Suppressor macrophage (primary cell): ENCODE measurements at places on chromosomes 5 and 9.
A peak's percentile ranks its signal among the peaks of the same experiment; 100 is the strongest.

DNA sequence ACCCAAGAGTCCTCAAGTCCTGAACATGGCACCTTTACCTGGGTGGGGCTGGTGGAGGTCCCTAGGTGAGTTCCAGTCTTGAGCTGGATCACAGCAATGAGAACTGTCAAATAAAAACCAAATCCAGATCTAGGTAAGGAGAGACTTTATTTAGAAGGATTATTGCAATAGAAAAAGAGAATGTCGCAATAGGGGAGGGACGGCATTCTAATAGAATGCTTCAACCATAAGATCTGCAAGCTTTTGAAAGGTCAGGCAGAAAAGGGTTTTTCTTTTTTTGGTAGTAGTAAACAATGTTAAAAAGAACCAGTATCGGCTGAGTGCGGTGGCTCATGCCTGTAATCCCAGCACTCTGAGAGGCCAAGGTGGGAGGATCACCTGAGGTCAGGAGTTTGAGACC is 5.2 kb upstream of the GCNT1 start:
- DNase-seq: peak; percentile 17

DNA sequence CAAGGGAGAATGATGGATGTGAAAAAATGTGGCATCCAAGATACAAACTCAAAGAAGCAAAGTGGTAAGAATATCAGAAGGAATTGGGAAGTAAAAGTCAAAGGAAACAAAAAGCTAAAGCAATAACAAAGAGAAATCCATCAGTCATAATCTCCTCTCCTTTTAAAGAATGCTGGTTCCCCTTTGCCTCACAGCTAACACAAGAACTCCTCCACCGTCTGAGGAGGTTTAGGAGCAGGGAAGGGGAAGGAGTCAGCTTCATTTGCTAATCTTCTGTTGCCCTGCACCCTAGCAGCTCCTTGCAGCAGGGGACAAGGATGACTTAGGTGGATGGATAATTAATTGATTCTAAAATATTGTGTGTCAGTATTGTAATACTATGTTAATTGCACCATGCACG is 16.4 kb downstream of the CD274 start:
- peak; percentile 70 for DNase-seq

DNA sequence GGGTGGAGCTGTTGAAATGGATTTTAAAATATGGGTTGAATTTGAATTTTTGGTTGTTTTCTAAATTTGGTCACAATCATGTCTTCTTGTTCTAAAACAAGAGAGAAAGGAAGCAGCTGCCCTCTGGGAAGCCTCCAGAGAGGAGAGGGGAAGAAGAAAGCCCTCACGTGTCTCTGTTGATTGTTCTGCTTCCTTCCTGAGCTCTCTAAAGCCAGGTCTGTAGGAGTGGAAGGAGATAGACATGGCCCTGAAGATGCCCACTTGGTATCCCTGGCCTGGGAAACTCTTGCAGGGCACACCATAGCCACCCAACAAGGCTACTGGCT is 59.6 kb downstream of the GALNT12 start:
- peak; percentile 68 for DNase-seq

DNA sequence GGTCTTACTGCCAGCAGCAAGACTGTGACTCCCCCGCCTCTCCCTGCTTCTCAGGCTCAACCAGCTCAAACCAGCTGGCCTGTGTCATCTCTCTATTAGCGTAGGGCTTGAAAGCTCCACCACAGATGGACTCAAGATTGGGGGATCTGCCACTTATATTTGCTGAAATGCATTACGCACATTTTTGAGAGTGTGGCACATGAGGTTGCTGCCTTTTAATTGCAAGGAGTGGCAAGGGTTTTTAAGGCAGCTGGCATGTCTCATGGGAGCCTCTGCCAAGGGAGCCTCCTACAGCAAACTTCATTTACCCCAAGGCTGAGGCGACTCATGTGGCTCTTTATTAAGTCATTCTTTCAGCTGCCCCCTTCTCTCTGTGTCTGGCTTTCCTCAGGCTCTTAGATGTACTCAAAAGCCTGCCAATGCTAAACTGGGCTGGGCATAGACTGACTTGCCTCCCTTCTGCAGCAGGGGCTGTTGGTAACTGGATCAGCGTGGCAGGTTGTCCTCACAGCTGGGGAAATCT is 219.3 kb downstream of the SMARCA2 start:
- no peak for DNase-seq

- DNase-seq: no peak
Observed at GRCh38 chr5:1983919-1984695, 101.4 kb upstream of the IRX4 start.

DNA sequence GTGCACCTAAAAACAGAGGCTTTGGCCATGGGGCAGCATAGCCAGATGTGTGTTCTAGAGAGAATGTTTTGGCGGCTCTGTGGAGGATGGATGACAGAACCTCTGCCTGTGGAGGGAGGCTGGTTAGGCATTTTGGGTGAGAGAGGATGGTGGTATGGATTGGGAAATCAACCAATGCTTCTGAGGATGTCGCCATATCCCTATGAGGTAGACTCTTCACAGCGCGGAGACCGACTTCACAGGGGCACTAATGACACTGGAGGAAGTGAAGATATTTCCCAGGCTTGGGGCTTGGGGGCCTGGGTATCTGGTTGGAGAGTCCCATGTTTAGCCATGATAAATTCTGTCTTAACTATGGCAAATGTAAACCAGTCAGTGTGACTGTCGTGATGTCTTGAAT is 140.6 kb upstream of the KLF4 start:
- peak; percentile 26 for DNase-seq

DNA sequence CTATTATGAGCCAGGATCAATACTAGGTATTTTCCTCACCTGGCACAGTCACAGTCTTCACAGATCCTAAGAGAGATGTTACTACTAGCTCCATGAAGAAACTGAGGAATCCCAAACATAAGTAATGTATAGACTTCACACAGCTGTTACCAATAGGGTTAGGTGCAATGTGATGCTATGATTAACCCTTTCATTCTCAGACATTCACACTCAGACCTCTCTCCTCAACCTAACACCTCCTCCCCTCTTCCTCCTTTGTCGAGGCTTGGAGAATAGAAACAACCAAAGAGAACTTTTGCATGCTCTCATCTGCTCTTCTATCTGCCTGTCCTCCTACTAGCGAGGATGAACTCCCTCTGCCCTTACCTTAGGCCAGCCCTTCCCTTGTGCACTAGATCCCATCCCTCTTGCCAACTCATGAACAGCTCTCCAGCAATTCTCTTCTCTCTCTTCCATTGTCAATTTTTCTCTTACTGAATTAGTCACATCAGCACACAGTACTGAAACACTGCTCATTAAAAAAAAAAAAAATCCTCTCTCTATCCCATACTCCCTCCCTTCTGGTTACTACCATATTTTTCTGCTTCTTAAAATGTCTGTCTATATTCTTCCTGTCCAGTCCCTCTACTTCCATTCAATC is 47.7 kb downstream of the MAPKAP1 start:
- no peak for DNase-seq

GRCh38 chr9:132078699-132079356 is 839 bp downstream of the MED27 start:
- peak; percentile 36 for DNase-seq

DNA sequence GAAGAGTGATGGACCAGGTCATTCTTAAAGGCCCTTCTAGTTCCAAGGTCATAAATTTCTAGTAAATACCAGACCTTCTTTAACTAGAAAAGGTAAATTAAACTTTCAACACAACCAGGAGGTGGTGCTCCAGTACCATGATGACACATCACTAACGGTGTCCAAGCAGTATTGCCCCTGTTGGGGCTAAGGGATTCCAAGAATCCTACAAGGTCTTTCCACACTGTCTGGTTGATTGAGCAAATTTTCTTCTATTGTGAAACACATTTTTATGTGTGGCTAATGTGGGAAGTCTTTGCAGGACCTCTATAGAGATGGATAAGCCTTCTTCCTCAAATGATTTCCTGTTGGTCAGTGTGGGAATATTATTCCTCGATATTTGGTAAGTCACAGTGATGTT is 459.6 kb upstream of the PAPPA start:
- no peak for DNase-seq

DNA sequence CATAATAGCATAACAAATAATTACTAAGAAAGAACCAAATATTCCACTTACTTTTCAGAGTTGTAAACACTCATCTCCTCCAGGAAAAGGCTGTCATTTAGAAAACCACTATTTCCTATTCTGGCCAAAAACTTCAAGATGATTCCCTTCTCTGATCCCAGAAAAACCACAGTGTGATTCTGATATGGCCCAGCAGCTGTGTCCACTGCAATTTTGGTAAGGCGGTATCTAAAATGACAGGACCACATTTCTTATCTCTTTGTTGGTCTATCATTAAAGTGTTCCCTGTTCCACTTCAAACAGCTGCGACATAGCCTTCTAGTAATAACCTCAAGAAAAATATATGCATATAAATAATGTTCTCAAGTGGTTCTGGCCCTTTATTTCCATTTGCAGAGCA is 96.1 kb downstream of the SEMA6A start:
- no peak for DNase-seq

GRCh38 chr9:35960039-35960655 is 2.2 kb upstream of the OR2S2 start:
- DNase-seq: no peak

DNA sequence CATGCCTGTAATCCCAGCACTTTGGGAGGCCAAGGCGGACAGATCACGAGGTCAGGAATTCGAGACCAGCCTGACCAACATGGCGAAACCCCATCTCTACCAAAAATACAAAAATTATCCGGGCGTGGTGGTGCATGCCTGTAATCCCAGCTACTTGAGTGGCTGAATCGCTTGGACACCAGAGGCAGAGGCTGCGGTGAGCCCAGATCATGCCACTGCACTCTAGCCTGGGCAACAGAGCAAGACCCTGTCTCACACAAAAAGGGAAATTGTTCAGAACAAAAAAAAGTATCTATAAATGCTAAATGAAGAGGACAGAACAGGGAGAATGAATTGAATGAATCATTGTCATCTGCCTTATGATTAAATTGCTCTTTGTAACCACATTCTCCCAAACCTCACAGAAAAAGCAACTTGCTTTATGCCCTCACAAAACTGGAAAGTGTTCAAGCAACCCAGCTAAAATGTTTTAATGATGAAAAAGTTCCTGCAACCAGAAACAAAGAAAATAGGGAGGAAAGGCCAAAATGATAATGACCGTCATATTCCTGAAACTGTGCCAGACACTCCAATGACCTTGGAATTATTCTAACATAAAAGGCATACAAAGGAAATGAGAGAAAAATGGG is 83.7 kb downstream of the SERINC5 start:
- no peak for DNase-seq

GRCh38 chr5:90803876-90804275 is 245.3 kb downstream of the ADGRV1 start:
- DNase-seq: no peak

DNA sequence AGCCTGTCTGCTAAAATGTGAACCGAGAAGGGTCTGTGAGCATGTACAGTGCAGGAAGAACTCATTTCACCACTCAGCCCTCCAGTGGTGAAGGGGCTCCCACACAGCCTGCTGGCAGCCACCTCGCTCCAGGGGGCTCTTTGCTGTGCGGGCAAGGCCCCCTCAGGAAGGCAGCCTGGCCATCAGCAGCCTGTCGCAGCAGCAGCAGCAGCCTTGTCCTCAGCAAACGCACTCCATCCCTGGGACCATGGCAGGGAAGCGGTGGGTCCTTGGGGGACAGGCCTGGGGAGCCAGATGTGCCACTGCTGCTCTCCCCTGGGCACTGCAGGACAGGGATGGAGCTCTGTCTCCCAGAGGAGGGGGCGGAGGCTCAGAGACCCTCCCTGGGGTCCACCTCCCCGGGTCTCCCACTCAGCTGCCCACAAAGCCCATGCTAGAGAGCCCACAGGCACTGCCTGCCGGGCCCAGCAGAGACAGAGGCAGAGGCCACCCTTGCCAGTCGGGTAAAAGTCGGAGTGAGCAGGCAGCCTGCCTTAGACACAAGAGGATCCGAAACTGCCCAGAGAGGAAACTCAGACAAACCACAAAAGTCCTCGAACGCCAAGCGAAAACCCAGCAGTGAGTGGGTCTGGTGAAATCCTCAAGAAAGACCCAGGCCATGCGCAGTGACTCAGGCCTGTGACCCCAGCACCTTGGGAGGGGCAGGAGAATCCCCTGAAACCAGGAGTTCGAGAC is 8.0 kb downstream of the BRD3 start:
- peak; percentile 96 for DNase-seq

DNA sequence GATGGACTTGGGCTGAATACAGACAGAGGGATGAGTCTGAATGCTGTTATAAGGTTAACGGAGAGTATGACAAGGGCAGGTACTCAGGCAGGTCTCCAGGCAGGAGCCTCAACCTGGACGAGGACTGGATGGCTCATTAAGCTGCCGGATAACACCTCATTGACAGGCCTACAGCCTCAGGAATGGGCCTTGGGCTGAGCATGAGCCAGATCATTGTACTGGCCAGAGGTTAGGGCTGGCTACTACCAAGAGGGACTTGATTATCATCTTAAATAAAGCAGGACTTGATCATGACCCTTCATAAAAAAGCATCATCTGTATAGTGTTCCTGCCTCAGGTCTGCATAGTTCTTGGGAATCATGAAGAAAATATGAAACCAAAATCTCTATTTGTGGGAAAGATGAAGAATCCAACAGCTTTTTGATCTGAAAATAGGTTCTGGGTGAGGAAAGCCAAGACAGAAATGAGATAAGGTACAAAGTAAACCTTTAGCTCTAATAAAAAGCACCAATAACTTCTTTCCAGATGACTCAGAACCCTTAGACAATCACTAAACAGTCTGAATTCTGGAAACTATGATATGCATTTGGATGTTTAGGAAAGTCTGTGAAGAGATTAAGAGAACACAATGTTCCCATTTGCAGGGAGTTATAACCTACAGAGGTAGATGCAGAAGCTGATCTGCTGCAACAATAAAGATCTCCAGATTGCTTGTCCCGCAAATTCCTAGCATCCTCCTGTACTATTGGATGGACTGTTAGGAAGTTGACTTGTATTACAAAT is 343.1 kb downstream of the CTNND2 start:
- DNase-seq: no peak

DNA sequence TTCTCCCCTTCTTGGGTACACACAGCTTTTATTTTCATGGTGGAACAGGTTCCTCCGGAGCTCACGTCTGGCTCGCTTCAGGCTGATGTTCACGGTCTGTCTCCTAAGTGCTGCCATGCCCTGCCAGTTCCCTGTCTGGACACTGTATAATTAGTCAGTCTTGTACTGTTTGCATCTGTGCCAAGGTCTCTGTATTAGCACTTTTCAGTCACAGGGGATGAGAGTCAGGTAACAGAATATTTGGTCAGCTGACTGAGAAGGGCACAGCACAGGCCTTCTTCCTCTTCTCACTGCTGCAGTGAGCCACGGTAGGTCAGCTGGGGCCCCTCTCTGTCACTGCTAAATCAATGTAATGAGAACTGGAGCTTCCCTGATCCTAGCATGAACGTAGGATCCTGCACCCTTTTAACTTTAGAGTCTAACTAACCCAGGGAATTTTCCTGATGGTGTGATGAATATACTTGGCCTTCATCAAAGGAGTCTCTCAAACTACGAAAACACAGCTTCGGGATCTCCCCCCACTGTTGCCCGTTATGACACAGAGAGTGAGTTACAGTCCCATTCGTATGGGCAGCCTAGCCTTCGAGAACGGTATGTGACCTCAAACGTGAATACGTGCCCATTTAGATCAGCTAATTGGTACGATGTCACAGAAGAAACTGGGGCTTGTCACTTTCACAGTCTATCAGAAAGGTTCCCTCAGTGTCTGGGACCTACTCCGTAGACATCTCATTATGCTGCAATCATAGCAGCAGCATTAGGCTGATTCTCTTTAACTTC is 354.1 kb upstream of the RFX3 start:
- DNase-seq: peak; percentile 22
